OCI-LY7 (cell line): ENCODE measurements at places on chromosomes 7 and 10. TPM values are rescaled to one million over a fixed set of nuclear protein-coding genes. Genes with fewer than 3 reads are reported as not detected.
A peak's percentile ranks its signal among the peaks of the same experiment; 100 is the strongest.

DNA sequence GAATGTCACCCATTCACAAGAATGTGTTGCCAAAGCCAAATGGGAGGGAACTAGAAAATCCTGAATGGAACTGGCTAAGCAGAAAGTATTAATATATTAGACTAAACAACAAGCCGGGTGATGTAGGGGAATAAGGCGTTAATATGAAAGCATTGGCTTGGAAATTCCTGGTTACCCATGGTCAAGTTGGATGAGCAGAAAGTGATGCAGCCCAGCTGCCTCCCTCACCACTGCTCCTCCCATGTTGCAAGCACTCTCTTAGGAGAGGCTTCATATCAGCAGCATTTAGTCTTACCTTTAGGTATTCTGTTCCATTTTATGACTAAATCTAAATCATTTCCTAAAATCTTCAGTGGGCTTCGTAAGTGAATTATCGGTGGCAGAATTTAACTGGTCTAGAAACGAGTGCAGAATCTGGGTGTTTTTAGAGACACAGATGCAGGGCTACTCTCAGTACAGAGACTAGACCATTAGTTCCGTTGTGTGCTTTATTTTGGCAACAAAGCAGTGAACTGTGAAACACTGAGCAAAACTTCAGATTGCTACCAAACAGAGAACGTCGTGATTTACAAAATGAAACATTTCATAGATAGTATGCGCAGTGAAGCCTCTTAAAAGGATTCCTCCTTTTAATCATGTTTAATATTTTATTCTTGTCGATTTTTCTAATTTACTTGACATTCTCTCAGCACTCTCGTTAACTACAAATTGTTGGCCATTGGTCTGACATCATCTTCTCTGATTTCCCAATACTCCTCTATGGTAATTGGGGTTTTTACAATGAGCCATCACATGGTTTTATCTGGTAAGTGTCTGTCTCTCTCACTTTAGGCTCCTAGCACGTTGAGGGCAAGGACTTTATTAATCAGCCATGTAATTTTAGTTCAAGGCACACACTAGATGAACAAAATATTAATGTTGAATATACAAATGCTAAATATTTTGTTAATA is 22.0 kb upstream of the HGF start:
- peak; percentile 39 for DNase-seq

GRCh38 chr7:107100824-107101223 is 56.3 kb downstream of the PRKAR2B start:
- no peak for DNase-seq

GRCh38 chr7:135711139-135711469 is 16.9 kb downstream of the SLC13A4 start:
- no peak for DNase-seq

DNA sequence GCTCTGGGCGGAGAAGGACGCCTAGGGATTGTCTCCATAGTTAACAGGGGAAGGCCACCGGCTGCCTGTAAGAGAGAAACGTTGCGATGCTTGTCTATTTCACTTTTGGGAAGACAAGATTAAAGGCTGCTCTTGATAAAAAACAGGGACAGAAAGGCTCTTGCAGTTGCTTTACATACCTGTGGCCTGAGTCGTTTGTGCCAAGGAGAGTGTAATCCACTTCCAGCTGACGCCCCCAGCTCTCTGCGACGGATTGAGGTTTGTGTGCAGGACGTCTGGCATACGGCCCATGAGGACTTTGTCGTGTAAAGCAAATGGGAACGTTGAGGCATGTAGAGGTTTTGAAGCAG is 1.1 kb downstream of the MAP3K8 start:
- no peak for DNase-seq

DNA sequence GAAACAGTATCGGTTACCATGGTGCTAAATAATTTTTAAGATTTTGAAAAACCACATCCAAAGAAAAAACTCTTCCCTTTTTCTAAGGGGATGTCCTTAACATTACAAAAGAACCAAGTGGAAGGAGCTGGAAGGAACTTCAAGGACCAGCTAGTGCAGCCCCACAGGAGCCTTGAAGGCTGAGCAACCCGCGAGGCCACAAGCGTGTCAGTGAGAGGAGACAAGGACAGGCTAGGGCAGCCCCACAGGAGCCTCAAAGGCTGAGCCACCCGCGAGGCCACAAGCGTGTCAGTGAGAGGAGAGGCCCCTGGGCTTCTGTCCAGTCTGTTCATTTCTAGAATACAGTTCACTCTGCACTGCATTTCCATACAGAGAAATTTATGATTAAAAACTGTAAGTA is 80.1 kb upstream of the ATP6V0A4 start:
- DNase-seq: no peak

Gene SPDYE2B
- total RNA-seq: not detected in 2 replicates

Gene MALRD1
- total RNA-seq: not detected in 2 replicates

DNA sequence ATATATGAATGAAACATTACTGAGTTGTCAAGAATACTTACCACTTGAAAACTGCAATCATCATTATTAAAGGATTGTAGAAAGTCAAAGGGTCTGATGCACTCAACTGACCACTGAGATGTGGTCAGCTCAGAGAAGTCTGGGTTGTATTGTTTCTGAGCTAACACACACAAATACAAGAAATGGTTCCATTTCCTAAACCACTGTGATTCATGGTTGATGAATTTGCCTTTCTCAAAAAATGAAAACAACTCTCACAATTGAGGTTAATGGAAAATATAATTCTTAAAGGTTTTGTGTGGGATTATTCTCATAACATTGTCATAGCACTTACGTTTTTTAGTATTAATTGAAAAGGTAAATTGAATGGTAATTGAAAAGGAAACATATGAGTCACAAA is 45.6 kb upstream of the TAS2R16 start:
- DNase-seq: no peak

DNA sequence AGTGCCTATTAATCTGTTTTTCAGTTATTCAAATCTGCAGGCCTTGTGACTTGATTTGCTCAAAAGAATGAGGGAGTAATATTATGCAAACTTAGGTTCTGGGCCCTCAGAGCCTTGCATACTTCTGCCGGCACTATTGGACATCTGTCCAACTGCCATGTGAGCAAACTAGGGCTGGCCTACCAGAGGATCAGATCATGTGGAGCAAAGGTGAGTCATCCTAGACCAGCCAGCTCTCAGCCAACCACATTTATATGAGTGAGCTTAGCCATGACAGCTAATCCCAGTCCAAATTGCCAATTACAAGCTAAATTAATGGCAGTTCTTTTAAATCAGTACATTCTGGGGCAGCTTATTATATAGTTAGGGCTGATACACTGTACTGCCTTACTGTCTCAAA is 69.6 kb downstream of the SDHAF3 start:
- no peak for DNase-seq

GRCh38 chr10:117458571-117458970 is 83.3 kb upstream of the PDZD8 start:
- no peak for DNase-seq

Gene CDK1
- total RNA-seq: 155 and 164 TPM in 2 replicates

GRCh38 chr10:100565206-100565985 is 29.7 kb downstream of the HIF1AN start:
- no peak for DNase-seq

- no peak for DNase-seq
These were observed 41.3 kb downstream of the AVL9 start for GRCh38 chr7:32536585-32536984.

DNA sequence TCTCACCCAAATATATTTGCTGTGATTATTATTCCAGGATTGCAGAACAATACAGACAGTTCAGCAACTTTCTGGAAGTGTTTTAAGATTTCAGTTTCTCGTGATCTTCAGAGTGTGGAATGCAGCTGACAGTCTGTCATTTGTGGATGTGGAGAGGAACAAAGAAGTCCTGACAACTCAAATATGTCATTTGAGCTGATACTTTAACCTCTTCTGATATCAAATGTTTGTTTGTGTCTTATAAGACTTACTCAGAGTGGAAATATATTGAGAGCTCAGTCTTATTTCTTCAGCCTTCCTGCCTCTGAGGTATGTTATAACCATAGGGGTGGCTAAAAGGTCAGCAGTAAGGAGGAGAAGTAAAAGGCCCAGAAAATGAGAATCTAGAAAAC is 96.4 kb downstream of the OSBPL3 start:
- DNase-seq: no peak

Gene FXYD4
- not detected in 2 replicates for total RNA-seq

Gene NEBL
- total RNA-seq: 1.1 and 1.3 TPM in 2 replicates

DNA sequence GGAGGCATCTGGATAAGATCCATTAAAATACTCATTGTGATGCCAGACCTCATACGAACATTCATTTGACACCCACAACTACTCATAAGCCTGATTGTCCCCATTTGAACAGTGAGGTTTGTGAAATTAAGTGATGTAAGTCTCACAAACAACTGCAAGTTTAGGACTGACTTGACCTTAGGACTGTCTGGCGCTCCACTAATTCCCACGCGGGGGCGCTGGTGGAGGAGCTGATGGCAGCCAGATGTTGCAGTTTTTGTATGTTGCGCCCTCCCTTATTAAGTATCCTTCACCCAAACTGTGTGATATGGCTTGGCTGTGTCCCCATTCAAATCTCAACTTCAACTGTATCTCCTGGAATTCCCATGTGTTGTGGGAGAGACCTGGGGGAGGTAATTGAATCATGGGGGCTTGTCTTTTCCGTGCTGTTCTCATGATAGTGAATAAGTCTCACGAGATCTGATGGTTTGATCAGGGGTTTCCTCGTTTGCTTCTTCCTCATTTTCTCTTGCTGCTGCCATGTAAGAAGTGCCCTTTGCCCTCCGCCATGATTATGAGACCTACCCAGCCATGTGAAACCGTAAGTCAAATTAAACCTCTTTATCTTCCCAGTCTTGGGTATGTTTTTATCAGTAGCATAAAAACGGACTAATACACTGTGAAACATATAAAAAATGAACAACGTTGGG is 20.3 kb upstream of the TIAL1 start:
- no peak for DNase-seq

- DNase-seq: no peak
These were observed 490.9 kb downstream of the ZWINT start for GRCh38 chr10:55870186-55870585.

Gene FOXI2
- not detected in 2 replicates for total RNA-seq

DNA sequence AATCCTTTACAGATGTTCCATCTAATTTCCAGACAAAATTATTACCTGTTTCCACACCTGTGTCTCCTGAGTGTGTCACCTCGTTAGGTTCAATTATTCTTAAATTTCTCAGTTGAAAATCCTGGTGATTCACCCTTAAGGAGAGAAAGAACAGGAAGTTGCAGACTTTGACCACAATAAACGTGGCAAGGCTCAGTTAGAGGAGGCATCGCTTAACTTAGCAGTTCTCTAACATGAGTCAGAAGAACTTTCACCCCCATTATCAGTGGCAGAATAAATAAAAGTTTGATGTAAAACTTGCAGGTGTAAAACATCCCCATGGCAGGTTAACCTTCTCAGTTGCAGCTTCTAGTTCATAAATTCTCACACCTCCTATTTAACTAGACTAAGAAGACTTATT is 8.3 kb downstream of the XPNPEP1 start:
- DNase-seq: peak; percentile 81

GRCh38 chr7:9575716-9576115 is 1142.3 kb downstream of the NXPH1 start:
- no peak for DNase-seq

GRCh38 chr10:103451831-103452505 is at the start of gene CALHM2:
Gene CALHM2 (minus strand): TSS chr10:103452370. CDS start chr10:103449941, 2,429 bp downstream.
- no peak for DNase-seq

DNA sequence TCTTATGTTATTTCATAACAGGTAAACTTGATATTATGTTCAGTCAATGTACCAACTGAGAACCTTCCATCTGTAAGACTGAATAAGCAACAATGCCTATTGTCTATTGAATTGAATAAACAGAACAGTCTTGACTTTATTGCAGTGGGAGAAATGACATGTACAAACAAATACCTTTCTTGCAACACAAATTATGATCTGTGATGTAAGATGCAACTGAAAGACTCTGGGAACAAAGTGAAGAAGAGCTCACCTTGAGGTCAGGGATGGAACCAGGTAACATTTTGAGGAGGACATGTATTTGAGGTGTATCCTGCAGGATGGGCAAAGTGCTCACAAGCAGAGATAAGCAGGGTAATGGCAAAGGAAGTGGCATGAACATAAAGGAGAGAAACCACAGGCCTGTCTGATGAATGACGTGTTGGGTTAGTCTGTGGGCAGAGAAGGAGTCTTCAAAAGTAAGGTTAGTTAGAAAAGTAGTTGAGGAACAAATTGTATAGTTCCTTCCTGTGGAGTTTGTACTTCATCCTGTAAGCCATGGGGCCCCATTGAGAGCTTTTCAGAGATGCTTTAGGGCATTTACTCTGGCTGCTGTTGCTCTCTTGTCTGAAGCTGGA is 9.5 kb downstream of the PNLIPRP3 start:
- DNase-seq: no peak

Gene COL13A1
- total RNA-seq: not detected in 2 replicates

Gene PARG
- total RNA-seq: 46.9 and 52.5 TPM in 2 replicates

Gene NEUROD6
- total RNA-seq: not detected in 2 replicates

Gene AKR1C8
- total RNA-seq: not detected in 2 replicates
